HFF-Myc (cell line): ENCODE measurements at places on chromosomes 13 and 19.
A peak's percentile ranks its signal among the peaks of the same experiment; 100 is the strongest.

- DNase-seq = no peak
These were observed 754 bp upstream of the SIX5 start for GRCh38 chr19:45769821-45770191.

- no peak for DNase-seq
These were observed 487.1 kb downstream of the EFNB2 start for GRCh38 chr13:106048386-106048785.

- no peak for DNase-seq
These were observed 67.0 kb upstream of the STARD13 start for GRCh38 chr13:33352526-33352925.

DNA sequence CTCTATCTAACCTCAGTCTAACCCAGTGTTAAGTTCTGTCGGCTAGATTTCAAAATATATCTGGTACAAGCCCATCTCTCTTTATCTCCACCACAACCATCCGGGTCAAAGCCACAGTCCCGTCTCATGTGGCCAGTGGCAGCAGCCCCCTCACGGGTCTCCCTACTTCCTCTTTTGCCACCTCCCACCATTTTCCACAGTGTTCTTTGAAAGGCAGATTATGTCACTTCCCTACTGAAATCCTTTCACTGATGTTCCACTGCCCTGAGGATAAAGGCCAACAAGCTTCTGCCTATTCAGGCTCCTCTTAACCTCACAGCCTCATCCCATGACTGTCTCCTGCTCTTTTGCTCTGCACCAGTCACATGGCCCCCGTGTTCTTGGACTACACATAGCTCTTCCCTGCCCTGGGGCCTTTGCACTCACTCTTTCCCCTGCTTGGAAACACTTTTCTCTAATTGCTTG, 117.2 kb downstream of the UBL3 start:
- no peak for DNase-seq

DNA sequence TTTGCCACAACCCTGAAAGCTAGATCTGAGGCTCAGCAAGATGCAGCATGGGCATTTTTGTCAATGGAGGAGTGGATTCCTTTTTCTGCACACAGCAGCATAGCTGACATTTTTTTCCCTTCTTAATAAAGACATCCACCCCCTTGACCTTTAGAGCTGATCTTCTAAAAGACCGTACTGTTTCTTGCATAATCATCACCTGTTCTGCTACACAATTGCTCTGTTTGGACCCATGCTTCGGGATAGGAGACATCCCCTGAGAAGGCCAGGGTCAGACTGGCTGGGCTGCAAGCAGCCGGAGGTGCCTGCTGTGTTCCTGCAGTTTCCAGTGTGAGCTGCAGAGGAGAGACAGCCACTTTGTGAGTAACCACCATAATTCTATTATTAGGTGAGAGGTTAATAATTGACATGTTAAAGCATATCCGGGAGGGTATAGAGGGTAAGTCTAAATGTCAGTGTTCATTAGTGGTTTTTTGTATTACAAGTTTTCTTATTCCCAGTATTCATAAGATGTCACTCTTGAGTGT, 108.5 kb upstream of the C1QTNF9B start:
- no peak for DNase-seq

DNA sequence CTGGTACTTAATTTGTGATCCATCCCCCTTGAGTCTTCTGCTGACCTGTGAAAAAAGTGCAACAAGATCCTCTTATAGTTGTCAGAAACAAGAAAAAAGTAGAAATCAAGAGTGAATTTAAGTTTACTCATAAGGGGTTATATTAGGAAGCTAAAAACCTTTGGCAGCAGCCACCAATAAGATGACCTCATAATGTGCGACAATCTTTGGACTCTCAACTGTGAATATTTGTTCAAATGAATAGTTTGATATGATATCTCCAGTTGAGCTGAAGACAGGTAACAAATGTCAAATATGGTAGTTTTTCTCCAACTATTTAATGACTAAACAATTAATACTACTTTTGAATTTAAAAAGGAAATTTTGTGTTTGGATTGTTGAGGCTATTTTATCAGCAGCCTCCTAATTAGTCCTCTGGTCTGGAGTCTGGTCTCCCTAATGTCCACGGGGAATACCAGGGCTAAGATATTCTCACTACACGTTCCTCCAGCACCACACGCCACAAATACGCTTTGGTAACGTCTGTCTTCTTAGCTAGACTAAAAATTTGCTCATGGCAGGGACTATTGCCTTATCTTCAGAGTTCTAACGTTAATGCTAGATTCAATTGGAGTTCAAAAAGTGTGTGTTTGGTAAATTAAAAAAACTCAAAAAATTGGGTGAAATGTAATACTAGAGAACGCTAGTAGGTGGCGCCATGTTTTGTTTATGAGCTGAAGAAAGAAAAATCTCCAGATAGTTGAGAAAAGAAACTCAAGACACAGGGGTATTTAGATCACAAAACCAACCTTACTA, 51.0 kb upstream of the PDX1 start:
- DNase-seq = no peak

GRCh38 chr13:94595001-94595949, 677 bp downstream of the TGDS start:
- no peak for DNase-seq

- DNase-seq = no peak
These were observed 118.5 kb downstream of the TRPC4 start for GRCh38 chr13:37751025-37751424.

DNA sequence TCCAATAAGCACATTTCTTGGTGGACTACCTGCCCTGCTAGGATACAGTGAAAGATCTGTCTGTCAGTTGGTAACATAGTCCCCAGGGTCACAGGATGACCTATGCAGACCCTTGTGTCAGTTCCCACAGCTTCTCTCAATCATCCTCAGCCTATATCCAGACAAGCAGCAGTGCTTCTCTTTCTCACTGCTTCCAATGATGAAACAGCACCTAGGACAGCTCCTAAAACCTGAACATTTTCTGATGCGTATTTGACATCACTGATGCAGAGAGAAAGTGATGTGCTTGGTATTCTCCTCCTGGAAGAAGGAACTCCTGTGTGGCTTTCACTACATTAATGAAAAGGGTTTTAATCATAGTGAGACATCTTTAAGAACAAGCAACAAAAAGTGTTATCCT, 43.7 kb downstream of the ZNF557 start:
- no peak for DNase-seq

GRCh38 chr13:44365008-44365407, 8.6 kb upstream of the SERP2 start:
- peak; percentile 55 for DNase-seq

DNA sequence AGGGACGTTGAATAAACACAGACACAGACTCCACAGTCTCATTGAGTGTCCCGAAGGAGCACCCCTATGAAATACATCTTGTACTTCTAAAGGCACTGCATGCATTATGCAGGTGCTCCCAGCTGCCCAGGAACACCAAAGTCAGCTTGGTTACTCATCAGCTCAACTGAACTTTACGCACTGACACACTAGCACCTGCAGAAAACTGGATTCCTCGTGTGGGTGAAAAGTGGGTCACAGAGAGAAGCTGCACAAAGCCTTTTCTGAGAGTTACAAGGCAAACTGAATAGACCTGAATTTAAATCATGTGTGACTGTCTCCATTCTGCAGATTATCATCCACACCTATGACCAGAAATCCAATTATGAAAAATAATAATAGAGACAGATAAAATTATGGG, 527.5 kb upstream of the NBEA start:
- DNase-seq = no peak

GRCh38 chr19:1093811-1094553, 1.2 kb downstream of the POLR2E start:
- DNase-seq = no peak

DNA sequence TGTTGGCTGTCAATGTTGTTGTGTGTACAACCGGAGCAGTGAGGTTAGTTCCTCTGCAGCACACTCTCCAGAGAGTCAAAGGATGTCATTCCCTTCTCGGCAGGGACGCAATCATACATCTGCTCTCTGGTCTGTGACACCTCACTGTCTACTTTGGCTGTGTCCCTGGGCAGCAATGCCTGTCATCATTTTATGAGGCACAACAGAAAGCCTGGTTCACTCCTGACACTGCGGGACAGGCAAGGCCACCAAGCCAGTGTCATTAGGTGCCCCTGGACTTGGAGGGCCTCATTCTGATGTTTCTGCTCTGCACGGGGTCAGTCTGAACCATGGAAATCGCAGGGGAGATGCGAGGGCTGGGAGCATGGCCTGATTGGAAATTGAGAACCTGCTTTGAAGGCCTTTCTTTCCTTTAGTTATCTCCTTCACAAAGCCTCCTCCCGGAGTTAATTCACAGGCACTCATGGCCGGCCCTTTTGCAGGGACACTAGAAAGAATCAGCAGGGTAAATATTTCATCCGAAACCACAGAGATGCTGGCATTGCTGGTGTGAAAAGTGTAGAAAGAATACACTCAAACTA, 284.4 kb downstream of the ZNF536 start:
- DNase-seq = no peak

DNA sequence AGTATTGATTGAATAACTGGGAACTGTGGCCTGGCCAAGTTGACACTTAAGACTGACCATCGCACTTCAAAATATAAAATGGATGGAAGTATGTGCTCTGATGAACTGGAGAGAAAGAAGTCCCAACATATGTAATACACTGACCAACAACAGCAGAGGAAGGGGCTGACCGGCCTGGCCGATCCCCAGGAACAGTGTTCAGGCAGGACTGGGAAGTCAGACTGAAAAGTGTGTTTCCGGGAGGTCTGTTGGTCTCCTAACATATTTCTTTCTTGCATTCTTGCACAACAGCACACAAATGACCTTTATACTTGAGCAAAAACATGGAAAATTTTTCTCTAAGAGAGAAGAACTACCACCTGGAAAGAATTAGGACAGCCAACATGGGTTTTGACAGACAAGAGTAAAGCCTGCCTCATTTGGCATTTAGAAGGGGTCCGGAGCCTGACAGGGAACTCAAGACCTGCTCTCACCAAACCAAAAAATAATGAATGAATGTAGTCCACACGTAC, 297.8 kb downstream of the OXGR1 start:
- no peak for DNase-seq

DNA sequence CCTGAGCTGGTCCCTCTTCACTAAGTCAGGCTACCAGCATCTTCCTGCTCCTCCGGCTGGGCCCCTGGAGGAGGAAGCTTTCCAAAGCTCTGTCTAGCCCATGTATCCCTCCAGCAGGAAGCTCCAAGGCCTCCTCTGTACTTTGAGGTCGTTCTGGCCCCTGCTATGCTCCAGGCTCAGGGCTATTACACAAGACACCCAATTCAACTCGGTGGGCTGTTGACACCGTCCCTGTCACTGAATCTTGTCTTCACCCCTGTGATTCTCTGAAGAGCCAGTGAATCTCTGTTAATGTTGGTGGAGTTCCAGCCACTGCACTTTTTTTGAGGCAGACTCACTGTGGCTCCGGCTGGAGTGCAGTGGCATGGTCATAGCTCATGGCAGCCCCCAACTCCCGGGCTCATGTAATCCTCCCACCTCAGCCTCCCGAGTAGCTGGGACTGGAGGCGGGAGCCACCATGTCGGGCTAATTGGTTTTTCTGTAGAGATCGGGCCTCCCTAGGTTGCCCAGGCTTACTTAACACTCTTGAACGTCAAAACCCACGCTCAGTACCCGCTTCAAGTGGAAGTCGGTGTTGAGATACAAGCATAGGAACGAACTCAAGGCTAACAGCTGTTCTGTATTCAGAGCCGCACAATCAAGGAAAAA, 512 bp upstream of the REX1BD start:
- no peak for DNase-seq

DNA sequence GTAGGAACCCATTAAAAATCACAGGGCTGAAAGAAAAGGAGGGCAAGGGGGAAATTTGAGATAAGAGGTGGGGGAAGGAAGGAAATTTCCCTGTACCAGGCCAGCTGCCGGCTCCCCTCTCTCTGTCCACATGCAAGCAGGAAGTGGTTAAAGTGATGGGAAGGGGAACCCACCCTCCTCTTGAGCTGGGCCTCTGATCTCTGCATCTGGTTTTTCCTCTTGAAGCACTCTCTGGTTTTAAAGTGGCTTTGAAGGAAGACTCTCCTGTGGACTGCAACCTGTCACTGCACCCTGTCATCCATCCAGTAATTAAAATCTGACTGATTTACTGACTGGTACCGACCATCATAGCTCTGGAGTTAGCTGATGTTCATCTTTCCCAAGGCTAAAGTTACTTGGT, 239.6 kb downstream of the TSHZ3 start:
- DNase-seq = no peak

GRCh38 chr13:76027131-76027530, 391.0 kb downstream of the LMO7 start:
- DNase-seq = no peak

DNA sequence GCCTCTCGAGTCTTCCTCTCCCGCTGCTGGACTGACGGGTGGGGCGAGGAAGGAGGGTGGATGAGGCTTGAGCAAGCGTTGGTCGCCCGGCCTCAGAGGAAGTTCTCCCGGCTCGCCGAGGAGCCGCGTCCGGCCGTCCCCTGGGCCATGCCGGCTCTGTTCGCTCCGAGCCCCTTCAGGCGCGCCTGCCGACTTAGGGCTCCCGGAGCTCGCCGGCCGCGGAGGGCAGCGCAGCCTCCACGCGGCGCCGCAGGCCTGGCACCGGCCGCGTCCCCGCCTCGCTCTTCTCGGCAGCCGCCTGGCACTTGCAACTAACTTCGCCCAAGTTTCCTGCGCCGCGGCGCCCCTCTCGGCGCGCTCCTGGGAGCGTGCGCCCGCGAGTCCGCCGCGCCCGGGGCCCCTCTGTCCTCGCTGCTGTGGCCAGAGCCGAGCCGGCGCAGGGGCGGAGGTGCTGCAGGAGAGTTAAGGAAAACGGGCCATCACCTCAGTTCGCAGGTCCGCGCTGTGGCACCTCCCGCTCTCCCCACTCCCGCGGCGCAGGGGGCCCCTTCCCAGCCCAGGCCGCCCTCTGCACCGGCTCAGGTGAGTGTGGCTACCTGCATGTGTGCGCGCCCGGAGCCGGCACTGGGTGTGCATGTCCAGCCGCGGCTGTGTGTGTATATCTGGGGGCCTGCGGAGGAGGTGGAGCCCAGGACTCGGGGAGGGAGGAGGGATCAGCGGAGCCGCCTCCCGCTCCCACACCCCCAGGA, 641 bp upstream of the SOX21 start:
- no peak for DNase-seq

DNA sequence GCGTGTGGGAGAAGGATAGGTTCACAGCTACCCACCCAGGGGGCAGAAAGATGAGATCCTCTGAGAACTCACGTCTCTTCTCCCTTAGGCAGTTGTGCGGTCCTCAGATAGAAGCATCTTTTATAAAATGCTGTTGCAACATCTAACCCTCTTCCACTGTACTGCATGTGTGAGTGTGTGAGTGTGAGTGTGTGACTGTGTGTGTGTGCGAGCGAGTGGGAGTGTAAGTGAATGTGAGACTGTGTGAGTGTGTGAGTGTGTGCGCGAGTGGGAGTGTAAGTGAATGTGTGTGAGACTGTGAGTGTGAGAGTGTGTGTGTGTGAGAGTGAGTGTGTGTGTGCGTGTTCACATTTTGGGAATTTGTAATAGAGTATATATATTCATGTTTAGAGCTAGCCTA, 55.6 kb upstream of the F7 start:
- DNase-seq = no peak
